Kasumi-1 (cell line): ENCODE measurements at places on chromosomes 2 and 18.

- no peak for DNase-seq
Observed at GRCh38 chr2:166081131-166081632, 46.6 kb downstream of the SCN1A start.

DNA sequence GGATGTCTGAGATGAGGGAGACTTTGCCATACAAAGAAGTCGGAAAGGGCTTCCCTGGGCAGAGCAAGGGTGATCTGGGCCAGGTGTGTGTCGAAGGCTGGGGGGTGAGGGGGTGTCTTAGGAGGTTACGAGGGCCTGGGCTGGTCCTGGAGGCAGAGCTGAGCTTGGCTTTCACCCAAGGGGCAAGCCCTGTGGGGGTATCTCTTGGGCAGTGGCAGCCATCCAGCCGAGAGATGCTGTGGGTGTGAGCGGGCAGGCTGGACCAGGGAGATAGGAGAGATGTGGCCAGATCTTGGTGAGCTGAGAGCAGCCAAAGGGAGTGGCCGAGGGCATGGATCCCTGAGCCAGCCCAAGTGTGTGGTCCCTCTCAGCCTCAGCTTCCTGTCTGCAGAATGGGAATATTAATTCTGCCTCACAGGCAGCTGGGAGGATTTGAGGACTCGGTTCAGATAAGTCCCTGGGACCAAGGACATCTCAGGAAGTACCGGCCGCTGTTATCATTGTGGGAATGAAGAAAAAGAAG, 33.0 kb downstream of the MAL start:
- DNase-seq = no peak

- DNase-seq = no peak
Observed at GRCh38 chr2:40487602-40488001, 35.7 kb upstream of the SLC8A1 start.

- DNase-seq = no peak
Observed at GRCh38 chr2:20965221-20965620, 78.7 kb downstream of the APOB start.

DNA sequence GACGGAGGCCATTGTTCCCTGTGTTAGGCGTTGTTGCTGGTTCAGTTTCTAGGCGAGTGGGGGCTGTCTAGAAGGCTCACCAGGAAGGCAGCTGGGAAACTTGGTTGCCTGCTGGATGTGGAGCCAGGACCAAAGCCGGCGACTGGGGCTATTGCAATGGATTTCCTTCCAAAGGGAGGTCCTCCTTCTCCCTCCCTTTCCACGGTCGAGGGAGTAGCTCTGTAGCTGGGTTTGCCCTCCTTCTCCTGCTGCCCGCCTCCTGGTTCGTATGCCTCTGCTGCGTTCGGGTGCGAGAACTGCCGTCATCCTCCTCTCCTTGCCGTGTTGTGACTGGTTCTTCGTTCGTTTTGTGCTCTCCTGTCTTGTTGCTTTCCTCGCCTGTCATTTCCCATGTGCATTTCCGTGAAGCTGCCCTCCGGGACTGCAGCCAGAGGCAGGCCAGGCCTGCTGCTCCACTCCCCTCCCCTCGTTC, 203.4 kb downstream of the NEDD4L start:
- DNase-seq = no peak
